ENCODE measurements at places on chromosomes 12 and 14. TPM values are rescaled to one million over a fixed set of nuclear protein-coding genes. Genes with fewer than 3 reads are reported as not detected.

Gene SPTLC2
- total RNA-seq, result 51.2 TPM

Gene GPR137C
- total RNA-seq, result 0.47 TPM

Gene HOXC6
- total RNA-seq, result not detected

Gene DTX1
- total RNA-seq, result 0.66 TPM
